Cerebellar nuclear complex (tissue), 1 donor: ENCODE measurements at places on chromosomes 1 and 21.

DNA sequence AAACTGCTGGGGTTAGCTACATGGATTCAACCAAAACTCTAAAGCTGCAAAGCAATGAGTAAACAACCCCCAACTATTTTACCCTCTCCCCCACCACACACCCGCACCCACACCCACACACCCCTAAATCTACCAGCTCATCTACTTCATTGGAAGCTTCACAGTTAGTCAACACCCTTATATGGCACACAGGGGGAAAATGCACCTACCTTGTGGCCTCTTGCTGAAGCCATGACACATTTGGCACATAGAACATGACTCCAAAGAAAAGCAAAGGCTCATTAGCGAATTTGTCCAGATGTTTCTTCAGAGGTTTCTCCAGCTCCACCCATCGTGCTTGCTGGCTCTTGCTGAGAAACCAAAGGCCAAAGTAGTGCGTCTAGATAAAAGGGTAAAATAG lies 99.8 kb downstream of the PTPN14 start:
- no peak for DNase-seq

- no peak for DNase-seq
These were observed 318 bp downstream of the ALDH4A1 start for GRCh38 chr1:18901952-18902522.

- no peak for DNase-seq
These were observed 448.2 kb downstream of the BRINP3 start for GRCh38 chr1:190029441-190029840.

GRCh38 chr1:235018161-235018560 lies 110.5 kb downstream of the TOMM20 start:
- DNase-seq: no peak

- no peak for DNase-seq
These were observed 48.3 kb upstream of the SLC22A15 start for GRCh38 chr1:115927971-115928370.

GRCh38 chr1:33443705-33444180 lies 12.8 kb upstream of the PHC2 start:
- no peak for DNase-seq

GRCh38 chr1:47569681-47570470 lies 132.0 kb downstream of the FOXD2 start:
- no peak for DNase-seq

DNA sequence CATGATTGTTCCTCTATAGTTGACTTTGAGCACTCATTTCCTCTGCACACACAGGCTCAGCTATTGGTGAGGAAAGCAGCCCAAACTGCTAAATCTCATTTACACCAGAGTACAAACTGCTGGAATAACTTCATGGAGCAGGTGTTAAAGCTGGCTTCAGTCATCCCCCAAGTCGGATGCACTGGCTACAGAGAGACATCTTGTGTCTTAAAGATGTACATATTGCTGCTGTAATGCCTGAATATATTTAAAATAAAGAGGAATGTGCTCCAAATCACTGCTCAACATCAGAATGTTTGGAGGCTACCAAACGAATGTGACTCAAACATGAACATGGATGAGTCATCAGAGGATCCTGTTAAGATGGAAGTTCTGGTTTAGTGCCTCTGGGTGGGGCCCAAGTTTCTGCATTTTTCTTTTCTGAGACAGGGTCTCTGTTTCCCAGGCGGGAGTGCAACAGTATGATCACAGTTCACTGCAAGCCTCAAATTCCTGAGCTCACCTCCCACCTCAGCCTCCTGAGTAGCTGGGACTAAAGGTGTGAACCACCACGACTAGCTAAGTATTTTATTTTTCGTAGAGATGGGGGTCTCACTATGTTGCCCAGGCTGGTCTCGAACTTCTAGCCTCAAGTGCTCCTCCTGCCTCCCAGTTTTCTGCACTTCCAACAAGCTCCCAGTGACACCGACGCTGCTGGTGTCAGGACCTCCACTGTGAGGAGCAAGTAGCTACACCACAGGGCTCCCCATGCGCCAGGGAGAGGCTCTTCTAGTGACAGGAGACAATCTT lies 79.0 kb upstream of the KRTAP19-8 start:
- DNase-seq: no peak

DNA sequence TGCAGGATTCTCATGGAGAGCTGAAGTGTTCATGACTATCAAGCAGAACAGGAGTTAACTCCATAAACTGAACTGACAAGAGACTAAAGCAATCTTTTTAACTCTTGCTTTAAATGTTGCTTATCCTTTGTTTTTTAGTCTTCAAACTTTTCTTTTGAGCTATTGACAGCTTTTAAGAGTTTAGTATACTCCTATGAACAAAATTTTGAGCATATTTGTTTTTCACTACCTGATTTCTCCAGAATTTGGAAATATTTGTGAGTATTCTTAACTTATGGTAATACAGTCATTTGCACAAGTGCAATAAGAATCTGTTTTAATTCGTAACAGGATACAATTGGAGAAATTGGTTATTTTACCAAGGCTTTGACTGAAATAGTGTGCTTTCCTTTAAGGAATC lies 7.2 kb downstream of the DNAI4 start:
- no peak for DNase-seq

- no peak for DNase-seq
These were observed 106.3 kb downstream of the RNF220 start for GRCh38 chr1:44511363-44511762.

- DNase-seq: no peak
These were observed 91.7 kb downstream of the NAV1 start for GRCh38 chr1:201630582-201630981.

- no peak for DNase-seq
These were observed 30.2 kb downstream of the SNAP47 start for GRCh38 chr1:227765261-227766014.

GRCh38 chr1:1809489-1809888 lies 31.2 kb upstream of the NADK start:
- DNase-seq: no peak

DNA sequence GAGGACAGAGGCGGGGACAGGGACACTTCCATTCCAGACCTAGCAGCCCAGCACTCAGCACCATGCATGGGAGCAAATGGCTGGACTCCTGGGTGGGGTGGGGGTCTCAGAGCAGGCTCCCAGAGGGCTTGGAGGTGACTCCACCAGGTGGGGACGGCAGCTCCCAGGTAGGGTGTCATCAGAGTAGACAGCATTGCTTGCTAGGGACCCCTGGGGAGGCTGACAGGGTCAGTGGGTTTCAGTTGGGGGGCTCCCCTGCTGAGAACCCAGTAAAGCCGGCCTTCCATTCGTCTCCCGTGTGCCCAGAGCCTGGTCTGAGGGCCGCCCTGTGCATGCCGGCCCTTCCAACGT lies 4.8 kb upstream of the GJC2 start:
- DNase-seq: no peak

- no peak for DNase-seq
These were observed 43.0 kb downstream of the TOR3A start for GRCh38 chr1:179124873-179125272.

DNA sequence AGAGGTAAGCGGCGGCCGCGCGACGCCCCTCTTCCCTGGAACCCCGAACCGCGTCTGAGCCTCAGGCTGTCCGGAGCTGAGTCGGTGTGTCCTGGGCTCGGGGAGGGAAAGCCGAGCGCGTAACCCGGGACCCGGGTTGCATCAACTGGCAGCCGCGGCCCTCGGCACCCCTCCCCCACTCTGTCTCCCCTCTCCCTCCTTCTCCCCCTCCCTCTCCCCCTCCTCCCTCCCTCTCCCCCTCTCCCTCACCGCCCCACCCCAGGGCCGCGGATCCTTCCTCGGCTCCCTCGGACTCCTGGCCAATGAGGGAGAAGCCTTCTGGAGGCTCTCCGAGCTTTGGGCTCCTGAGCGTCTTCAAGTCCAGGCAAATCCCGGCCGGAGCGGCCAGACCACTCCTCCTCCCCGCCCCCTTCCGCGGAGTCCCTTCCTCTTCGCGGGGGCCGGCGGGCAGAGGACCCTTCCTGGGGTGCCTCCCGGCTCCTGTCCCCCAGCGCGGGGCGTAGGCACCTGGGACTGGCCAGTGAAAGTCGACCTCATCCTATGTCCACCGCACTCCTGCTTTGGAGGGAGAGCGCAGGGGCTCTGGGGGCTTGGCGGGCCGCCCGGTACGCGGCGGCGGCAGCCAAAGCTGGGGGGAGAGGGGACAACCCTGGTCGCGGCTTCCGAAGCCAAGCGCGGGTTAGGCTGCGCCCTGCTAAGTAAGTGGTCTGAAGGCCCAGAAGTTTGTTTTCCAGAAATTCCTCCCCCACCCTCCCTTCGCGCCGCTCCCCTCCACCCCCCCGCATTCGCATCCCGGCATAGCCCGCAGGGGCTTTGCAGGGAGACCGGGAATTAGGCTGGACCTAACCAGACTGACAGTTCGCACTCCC lies 850 bp downstream of the SESN2 start:
- DNase-seq: no peak

- no peak for DNase-seq
These were observed 636 bp downstream of the WARS2 start for GRCh38 chr1:119139857-119140176.

- DNase-seq: no peak
These were observed 169.7 kb downstream of the TRIM33 start for GRCh38 chr1:114341299-114341698.

DNA sequence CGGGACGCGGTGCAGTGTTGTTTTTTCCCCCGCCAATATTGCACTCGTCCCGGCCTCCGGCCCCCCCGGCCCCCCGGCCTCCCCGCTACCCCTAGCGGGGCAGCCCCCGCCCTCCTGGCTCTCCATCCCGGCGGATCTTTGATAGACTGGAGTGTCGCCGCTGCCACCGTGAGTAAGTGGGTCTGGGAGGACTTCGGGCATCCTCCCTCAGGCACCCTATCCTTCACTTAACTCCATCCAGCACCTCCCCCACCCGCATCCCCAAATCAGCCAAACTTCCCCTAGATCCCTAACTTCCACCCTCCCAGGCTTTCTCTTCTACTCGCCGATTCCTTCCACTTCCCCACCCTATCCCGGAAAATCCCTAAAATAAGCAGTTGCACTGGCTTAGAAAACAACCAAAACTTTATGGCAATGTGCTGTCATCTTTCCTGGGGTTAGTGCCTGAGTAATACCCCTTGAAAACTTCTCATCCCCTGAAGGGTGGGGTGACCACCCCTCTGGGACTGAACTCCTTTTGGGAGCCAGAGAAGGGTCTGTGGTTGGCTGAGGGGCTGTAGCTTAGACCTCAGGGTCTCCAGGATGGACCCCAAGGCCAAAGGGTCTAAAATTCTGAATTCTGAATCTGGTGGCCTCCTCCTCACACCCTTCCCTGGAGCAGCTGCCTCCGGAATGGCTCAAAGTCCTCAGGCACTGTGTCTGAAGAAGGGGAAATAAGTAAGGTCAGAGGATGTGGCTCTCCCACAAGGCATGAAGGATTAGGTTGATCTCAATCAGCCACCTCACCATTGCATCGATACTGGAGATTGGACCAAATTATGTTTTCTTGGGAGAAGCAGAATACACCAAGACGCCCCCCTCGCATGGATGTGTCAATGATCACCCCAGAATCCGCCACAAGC lies 12.2 kb downstream of the THBS3 start:
- DNase-seq: no peak

DNA sequence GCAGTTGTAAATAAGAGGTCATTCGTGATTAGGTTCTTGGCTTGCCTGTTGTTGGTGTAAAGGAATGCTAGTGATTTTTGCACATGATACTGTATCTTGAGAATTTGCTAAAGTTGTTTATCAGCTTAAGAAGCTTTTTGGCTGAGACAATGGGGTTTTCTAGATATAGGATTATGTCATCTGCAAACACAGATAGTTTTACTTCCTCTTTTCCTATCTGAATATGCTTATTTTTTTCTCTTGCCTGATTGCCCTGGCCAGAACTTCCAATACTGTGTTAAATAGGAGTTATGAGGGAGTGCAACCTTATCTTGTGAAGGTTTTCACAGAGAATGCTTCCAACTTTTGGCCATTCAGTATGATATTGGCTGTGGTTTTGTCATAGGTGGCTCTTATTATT lies 576.1 kb upstream of the RGS18 start:
- no peak for DNase-seq

DNA sequence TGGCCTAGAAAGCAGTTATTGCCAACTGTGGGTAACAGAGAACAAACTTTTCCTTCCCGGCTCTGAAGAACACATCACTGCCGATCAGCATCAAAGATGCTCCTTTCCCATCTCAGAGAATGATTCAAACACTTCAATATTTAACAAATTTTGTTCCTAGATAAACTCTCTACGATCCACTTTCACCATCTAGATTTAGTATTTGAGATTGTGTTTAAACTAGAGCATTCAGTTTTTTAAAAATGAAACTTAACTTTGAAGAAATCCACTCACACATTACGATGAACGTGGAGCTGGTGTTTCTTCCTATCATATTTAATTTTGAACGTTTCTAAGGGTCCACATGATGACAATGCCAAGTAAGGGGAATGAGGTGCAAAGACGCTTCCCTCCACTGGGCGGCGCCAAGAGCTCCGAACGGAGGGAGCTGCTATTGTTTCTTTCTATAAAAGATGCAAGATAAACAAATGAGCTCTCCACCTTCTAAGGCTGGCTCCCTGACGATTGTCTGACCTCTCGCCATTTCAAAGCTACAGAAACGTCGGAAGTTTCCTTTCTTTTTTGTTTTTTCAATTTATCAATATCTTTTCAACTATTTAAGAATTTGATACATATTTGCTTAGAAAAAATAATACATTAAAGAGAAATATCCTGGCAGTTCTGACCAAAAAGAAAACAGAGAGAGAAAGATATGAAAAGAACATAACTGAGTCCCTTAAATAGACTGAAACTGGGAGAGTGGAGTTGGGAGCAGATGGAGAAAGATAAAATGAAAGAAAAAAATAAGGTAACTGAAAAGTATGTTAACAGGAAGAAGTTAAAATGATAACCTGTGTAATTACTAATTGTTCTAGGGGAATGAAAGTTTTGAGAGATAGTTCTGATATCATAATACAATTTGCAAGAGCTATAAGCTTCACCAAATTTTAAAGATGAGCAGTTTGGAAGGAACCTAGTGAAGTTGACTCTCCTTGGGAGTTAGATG lies 4.4 kb upstream of the BARHL2 start:
- peak; percentile 71 for DNase-seq

GRCh38 chr1:213201380-213202155 lies 150.5 kb downstream of the RPS6KC1 start:
- no peak for DNase-seq

GRCh38 chr21:25402134-25402961 lies 204.9 kb downstream of the MRPL39 start:
- DNase-seq: no peak

- DNase-seq: no peak
These were observed 23.5 kb downstream of the SMYD3 start for GRCh38 chr1:246483569-246483933.

- no peak for DNase-seq
These were observed 354.7 kb downstream of the KCNH1 start for GRCh38 chr1:210779269-210779668.

DNA sequence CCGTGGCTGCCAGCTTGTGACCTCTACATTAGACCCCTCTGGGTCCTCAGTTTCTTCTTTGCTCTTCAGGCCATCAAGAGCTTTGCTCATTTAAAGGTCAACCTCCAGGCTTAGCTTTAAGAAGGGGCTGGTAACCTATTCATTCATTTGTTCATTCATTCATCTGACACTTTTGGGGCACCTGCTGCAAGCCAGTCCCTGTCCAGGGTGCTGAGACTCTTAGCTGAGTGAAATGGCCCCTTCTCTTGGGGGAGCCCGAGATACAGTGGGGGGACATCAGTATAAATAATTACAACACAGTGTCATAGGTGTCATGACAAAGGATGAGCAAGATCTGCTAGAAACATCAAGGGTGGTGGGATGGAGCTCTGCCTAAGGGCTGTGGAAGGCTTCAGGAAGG lies 10.5 kb upstream of the TTC4 start:
- no peak for DNase-seq
